ENCODE measurements at places on chromosomes 7 and 10.
A peak's percentile ranks its signal among the peaks of the same experiment; 100 is the strongest.

DNA sequence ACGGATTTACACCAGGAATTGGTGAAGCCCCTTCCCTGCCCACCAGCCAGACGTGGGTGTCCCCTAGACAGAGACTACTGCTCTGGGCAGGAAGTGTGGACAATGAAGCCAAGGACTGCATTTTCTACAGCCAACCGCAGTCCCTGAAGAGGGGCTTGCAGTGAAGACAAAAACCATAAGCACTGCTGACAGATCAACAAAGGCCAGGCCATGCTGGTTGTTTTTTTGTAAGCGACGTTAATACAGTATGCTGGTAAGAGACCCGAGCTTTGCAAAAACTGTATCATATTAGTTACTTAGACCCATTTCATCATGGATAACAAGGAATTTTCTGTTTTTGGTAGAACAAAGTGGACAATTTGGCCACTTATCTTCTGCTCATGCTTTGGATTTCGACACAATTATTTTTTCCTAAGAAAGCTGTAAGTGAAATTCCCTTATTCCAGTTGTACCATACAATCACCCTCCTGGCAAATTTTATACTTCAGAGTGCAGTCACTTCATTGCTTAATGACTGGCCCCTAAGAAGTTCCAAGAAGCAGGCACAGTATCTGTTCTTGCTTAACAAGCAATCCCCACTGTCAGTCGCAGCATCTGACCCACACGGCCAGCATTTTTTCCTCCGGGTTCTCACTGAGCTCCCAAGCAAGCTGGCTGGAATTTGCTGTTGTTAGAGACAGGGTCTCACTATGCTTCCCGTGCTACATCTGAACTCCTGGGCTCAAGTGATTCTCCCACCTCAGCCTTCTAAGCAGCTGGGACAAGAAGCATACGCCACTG, 163.5 kb downstream of the PARD3 start:
- no peak for DNase-seq

GRCh38 chr7:105816954-105817615, 59.3 kb downstream of the ATXN7L1 start:
- no peak for DNase-seq

GRCh38 chr10:1114315-1114714, 58.1 kb downstream of the WDR37 start:
- no peak for DNase-seq

DNA sequence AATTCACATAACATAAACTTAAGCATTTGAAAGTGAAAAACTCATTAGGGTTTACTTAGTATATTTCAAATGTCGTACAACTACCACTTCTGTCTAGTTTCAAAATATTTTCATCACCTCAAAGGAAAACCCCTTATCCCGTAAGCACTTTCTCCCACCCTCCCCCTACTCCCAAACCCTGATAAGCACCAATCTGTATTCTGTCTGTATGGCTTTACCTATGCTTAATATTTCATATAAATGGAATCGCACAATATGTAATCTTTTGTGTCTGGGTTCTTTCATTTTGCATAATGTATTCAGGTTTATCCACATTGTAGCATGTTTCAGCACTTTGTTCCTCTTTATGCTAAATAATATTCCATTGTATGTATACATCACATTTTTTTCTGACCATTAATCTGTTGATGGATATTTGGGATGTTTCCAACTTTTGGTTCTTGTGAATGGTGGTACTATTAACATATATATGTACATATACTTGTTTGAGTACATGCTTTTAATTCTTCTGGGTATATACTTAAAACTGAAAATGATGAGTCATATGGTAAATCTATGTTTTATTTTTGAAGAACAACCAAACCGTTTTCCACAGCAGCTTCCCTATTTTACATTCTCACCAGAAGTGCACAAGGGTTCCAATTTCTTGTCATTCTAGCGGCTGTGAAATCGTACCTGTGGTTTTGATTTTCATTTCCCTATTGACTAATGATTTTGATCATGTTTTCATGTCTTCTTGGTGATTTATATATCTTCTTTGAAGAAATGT, 6.2 kb upstream of the STARD3NL start:
- DNase-seq = no peak

DNA sequence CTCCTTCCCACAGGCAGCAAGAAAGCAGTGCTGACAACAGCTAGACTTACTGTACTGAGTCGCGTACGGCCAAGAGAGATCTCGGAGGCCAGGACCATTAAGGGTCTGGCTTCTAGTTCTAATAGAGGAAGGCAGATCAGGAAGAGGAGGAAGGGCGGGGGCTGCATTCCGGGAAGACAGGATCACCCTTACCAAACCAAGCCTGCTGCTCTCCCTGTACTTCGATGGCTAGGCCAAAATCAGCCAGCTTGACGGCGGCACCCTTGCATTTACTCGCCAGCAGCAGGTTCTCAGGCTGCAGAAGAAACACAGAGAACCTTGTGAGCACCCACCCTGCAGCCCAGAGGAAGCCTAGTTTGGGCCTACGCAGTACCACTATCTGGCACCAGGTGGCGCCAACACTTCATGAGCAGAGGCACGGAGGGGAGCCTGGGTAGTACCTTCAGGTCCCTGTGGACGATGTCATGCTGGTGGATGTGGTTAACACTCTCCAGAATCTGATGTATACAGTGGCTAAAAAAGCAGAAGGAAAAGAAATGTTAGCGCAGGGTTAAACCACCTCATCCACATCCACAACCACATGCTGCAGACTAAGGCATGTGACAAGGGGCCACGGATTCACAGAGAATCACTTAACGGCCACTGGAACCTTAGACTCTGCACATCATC, 25.4 kb downstream of the CAMK2G start:
- DNase-seq = peak; percentile 89

DNA sequence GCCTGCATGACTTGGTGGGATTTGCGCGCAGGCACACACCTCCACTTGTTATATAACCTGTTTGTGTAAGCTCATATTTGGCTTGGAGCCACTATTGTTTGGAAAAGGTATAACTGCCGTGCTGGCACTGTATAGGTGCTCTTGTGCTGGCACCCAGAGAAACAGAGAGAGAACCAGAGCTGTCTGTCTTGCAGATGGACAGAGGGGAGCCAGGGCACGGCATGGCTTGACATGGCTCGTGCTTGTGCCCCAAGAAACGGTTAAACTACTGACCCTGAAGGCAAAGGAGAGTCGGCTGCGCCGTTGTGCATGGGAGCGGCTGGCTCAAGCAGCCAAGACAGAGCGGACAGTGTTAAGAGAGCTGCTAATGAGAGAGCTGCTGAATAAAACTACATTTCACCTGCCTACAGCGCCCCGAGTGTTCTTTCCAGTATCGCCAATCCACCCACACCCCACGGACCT, 23.2 kb downstream of the RAPGEF5 start:
- DNase-seq = no peak

- DNase-seq = peak; percentile 34
Measured at GRCh38 chr7:95330204-95330960, 6.0 kb upstream of the PON1 start.

DNA sequence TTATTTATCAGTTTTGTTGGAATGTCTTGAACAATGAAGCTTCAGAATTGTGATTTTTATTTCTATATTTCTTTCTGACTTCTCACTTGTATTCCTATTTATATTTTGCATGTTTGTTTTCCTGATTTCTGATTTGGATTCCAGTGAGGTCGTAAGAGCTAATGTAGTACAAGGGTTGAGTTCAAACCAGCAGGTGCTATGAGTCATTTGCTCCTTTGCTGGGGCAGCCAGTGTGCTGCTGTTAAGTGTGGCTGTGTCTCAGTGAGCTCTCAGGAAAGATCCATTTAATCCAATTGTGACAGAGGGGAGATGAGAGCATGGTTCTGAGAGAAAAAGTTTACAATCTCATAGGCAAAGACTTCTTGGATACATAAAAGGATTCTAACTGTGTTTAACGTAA, 48.6 kb downstream of the MCU start:
- DNase-seq = peak; percentile 65

GRCh38 chr7:28458732-28459131, 46.4 kb downstream of the CREB5 start:
- no peak for DNase-seq

GRCh38 chr10:130997267-130998045, 314.1 kb downstream of the TCERG1L start:
- DNase-seq = no peak

Data from astrocyte of the hippocampus (primary cell).